ENCODE measurements at places on chromosomes 7 and 10.

- no peak for DNase-seq
These were observed 273.9 kb downstream of the PAXIP1 start for GRCh38 chr7:154729056-154729455.

- no peak for DNase-seq
These were observed 28.1 kb downstream of the WDR37 start for GRCh38 chr10:1084011-1084950.

DNA sequence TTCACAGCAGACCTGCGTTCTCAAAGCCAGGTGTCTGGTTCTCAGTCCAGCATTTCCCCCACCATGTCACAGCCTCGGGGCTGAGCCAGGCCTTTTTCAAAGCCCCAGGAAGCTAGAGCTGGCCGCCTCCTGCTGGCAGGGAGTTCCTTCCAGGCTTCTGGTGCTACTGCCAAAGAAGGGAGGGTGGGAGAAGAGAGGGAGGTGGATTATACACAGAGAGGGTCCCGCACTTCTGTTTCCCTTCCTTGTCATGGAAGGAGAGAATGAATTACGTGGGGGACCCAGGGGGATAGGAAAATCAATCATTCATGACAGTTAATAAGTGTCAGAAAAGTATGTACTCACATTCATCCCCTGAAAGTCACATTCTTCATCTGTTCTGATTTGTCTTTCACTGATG is 600 bp upstream of the LGI1 start:
- peak; percentile 59 for DNase-seq

- no peak for DNase-seq
These were observed 22.0 kb downstream of the FAM171A1 start for GRCh38 chr10:15349112-15349511.

DNA sequence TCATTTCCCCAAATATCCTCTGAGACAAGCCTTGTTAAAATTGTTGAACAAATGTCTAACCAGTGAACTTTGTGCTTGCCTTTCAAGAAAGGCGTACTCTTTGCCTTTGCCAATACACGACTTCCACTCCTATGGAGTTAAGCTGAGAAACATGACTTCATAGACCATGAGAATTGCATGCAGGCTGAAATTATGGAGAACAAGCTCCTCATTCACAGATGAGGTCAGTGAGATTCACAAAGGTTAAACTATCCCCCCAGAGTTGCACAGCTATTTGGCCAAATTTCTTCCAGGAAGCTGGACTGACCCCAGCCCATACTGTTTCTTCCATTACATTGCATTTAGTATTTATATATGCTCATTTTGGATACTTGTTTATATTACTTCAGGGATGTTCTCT is 221.4 kb upstream of the SEMA3C start:
- peak; percentile 23 for DNase-seq

- no peak for DNase-seq
These were observed 121.8 kb upstream of the AFAP1L2 start for GRCh38 chr10:114526126-114526503.

GRCh38 chr10:34766811-34767494 is 48.1 kb downstream of the PARD3 start:
- DNase-seq: no peak

GRCh38 chr7:81298951-81299666 is 380.3 kb upstream of the SEMA3C start:
- peak; percentile 37 for DNase-seq

- DNase-seq: no peak
These were observed 43.7 kb upstream of the WAC start for GRCh38 chr10:28489206-28489605.

DNA sequence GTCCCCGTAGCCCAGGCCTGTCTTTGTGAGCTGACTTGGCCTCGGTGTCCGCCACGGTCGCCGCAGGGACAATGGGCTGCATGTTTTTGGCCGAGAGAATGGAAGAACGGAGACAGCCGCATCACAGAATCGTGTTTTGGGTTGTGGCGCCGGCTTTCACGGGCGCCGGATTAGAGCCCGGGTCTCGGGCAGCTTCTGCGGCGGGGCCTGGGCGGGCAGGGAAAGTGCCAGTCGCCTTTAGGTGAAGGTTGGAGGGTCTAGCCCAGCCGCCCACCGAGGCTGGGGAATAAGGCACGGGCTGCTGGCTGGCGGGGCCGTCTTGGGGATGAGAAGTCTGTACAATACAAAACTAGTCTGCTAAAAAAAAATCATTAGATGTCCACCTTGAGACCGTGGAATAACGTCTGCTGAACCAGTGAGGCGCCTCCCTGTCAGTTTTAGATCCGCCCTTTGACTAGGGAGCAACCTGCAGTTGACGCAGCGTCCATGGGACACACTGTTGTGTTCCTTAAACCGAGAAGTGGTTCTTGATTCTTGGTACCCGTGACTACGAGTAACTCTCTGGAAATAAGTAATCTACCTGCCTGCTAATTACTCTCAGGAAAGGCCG is 577 bp downstream of the DNAJB9 start:
- DNase-seq: peak; percentile 74

- no peak for DNase-seq
These were observed 22.2 kb downstream of the AZGP1 start for GRCh38 chr7:99953649-99954048.

DNA sequence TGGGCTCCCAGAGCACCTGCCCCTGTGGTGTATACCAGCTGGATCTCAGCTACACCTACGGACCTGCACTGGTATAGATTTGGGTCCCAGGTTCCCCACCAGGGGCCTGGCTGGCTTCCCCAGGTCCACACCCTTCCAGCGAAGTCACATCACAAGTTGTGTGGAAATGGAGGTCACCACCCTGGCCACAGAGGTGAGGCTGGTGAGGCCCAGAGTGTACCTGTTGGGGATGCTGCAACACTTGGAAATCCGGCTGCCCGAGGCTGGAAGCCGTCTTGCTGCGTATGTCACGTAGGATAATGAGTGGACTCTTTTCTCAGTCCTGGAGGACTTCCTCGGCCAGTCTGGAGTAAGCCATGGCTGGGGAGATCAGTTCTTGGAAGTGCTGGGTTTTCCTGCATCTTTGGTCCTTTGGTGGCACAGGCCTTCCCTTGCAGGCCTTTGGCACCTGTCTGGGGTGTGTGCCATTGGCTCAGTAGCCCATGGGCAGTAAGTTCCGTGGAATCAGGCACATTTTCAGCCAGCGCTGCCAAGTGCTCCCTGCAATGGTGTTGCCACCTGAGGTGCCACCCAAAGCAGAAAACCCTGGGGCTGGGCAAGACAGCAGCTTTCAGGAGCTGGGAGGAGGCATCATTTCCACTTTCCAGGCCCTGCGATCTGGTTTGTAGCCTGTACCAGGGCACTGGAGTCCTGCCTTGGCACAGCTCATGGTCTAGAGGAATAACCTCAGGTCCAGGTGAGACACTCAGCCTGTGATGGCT is 97.9 kb downstream of the LHPP start:
- no peak for DNase-seq

DNA sequence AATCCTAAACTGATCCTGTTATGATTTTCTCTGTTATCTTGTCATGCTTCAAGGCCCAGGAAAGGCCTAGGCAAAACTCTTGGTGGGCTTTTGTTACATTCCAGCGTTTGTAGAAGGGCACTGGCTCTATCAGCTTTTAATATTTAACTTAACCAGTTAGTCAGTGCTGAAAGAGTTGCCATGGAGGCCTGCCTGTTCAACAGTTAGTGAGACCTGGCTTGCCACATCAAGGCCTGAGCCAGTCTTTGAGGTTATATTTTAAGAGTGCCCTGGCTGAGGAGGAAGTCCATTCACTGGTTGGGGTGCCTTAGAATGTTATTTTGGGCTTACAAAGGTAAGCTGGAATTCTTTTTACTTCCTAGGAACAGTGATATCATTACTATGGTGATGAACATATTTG is 144.1 kb upstream of the NRG3 start:
- DNase-seq: no peak

- peak; percentile 75 for DNase-seq
These were observed 16.0 kb upstream of the RASGEF1A start for GRCh38 chr10:43282881-43283280.

DNA sequence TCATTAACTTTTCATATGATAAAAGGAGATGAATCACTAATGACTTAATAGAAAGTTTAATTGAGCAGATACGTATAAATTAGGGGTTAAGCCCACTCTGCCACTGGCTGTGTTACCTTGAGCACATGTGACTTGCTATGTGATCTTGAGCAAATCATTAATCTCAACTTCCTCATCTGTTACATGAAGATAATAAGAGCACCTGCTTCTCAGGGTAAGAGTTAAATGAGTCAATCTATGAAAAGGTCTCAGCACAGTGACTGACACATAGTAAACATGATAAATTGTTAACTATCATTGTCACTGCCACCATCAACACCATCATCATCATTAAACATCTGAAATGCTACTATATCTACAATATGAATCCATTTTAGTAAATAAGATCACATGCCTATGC is 110.8 kb downstream of the TPK1 start:
- no peak for DNase-seq

DNA sequence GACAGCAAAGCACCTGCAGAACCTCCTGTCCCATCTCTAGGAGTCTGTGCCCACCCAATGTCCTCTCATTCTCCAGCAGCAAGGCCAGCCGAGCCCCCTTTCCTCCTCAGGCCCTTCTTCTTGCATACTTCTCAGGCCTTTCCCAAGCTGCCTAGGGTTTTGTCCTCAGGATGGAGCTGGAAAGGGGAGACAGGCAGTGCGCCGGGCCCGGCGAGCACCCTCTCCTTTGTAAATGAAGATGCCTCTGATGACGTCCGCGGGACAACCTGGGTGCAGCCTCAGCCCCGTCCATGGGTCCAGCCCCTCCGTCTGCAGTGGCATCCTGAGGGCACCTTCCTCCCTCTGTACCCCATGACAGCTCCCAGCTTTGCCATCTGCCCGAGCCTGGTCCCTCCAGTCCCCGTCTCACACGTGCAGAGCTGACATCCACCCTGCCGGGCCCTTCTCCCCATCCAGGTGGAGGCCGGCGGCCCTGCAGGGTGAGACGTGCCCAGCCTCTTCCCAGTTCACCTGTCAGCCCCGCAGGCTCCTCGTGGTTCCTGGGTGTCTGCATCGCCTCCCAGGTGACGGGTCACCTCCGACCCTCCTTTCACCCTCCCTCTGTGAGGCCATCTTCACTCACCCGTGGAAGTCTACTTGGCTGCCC is 36.4 kb downstream of the JAKMIP3 start:
- DNase-seq: no peak

DNA sequence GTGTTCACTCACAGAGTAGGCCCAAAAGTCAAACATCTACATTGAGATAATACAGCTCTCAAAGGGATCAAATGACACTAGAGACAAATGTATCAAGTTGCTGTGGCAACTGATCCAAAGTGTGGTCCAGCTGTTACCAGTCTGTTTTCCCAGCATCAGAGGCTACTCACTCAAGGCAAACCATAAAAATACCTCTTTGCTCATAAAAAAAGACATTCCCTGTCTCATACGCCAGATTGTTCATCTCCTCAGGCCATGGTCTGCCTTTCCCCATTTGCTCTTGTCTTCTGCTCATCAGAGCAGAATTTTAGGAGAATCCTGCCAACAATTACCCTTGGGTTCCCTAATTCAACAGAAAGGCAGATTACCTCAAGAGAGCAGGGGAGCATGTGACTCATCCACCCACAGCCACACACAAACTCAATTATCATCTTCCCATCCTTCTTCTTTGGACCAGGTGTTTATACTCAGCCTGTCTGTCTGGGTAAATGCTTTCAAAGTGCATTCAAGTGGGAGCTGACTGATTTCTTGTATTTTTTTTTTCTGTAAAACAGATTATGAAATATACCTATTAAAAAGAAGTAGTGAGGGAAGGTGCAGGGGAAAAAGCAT is 226.5 kb upstream of the HPS1 start:
- DNase-seq: no peak

GRCh38 chr7:44959433-44959951 is 19.3 kb downstream of the MYO1G start:
- no peak for DNase-seq

GRCh38 chr7:88668591-88668990 is 90.9 kb upstream of the ZNF804B start:
- DNase-seq: peak; percentile 2

DNA sequence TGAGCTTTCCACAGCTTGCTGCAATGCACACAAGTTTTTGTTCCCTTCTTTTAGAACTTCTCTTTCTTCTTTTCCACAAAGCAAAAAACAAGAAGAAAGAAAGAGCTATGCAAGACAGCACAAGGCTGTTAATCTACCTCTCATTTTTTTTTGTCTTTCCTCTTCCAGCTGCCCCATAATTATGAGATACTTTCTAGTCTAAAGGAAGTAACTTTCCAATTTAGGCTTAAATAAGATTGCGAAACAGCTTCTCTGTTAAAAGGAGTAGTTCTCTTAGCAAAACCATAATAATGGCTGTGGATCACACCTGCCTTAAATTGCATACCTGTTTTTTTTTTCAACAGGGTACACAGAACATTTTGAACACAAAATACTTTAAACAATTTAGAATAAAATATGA is 56.0 kb downstream of the NDUFB2 start:
- DNase-seq: no peak

- no peak for DNase-seq
These were observed 432.9 kb downstream of the SORCS3 start for GRCh38 chr10:105073999-105074398.

DNA sequence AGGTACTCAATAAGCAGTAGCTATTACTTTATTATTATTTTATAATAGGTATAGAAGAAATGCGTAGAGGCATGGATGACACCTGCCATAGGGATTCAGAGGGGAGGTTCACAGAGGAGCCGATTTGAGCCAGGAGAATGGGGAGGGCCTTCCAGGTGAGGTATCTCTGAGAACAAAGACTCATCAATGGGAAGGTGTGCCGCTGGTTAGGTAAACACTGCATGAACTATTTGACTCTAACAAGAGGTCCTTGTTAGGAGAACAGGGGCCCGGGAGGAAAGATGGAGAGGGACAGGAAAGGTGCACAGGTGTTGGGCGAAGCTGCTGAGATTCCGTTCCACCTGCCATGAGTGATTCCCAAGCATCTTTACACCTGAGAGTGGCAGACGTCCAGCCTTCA is 41.8 kb upstream of the TMEM273 start:
- DNase-seq: no peak

DNA sequence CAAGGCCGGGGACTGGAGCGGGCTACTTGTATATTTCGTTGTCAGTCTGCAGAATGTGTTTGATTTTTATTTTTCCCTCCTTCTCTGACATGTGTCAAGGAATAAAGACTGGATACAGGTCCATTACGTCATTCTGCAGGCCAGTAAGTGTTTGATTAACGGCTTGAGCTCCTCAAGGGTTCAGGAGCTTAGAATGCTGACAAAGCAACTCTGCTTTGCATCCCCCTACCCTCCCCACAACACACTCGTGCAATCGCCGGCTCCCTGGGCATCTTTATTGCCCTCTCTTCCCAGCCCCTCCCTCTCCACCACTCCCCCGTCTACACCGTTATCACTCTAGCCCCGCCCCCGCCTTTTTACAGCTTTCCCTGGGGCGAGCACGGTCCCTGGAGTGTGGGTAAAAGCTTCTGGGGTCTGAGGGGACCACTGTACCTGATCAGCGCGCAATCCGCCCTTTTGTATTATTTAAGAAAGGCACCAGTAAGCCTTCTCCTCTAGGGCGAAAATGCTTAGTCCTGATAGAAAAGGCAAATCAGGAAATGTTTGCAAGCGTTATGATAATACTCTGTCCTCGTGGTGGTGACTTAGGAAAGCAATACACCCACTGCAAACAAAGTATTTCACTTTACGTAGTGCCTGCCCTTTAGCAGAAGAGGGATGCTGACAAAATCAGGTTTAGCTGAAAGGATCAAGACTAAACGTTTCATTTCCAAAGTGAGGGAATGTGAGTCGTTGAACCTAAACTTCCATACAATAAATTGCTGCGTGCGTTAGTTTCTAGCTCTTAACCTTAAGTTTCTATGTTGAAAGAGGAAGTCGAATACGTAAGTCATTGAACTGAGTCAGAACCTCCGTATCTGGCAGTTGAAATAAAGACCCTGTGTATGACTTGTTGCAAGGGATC is 1.4 kb upstream of the CREB5 start:
- peak; percentile 83 for DNase-seq

- DNase-seq: peak; percentile 67
These were observed 175.1 kb downstream of the AVL9 start for GRCh38 chr7:32670110-32671025.

All from eye (tissue), 1 donor.